ENCODE measurements at places on chromosomes 6 and 20.

GRCh38 chr20:564192-564591 lies 20.6 kb upstream of the CSNK2A1 start:
- DNase-seq, result no peak

GRCh38 chr6:29590218-29590808 lies 5.4 kb downstream of the OR2H2 start:
- DNase-seq, result no peak

DNA sequence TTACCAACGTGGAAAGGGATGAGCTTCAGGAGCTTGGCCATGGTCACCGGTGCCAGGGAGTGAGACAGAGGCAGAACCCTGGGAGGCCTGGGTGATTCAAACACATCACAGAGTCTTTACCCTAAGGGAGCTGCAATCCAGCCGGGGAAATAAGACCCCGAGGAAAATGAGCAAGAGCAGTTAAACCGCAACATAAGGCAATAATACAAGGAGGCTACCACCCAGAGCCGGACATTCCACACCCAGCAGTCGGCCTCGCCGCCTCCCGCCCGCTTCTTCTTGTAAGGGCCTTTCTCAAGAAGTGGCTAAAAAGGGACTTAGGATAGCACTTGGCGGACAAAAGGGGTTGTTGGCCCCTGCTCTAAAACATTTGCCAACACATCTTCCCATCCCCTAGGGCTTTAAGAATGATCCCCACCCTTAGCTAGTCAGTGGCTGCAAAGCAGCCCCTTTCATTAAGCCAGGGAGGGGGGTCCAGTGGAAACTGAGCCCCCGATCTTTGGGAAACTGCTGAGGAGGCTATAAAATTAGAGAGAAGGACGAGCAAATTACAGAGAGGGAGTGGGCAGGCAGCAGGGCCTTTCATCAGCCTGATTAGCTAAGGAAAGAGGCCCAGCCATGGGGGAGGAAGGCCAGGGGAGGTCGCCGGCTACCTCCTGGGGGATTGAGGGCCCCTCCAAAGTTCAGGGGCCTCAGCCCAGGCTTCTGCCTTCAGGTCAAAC lies 34.3 kb downstream of the SNX5 start:
- no peak for DNase-seq

DNA sequence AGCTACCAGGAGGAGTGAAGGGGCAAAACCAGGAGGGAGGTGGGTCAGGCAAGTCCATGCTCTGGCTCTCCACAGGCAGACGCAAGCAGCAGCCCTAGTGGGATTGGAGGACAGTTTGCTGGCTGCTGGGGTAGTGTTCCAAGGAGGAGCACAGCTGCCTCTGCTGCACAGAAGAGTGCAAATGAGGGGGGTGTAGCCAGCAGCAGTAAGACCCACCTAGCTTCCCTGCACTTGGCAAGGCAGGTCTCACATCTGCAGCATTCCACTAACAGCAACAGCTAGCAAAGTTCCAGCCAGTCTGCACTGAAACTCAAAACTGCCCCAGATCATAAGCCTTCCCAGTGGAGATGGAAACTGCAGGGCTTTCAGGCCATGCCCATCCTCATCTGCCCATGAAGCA lies 405.0 kb downstream of the UTRN start:
- no peak for DNase-seq

GRCh38 chr6:86273936-86274335 lies 631.2 kb upstream of the SYNCRIP start:
- no peak for DNase-seq
